NB4 (cell line): ENCODE measurements at places on chromosomes 12 and 14.

DNA sequence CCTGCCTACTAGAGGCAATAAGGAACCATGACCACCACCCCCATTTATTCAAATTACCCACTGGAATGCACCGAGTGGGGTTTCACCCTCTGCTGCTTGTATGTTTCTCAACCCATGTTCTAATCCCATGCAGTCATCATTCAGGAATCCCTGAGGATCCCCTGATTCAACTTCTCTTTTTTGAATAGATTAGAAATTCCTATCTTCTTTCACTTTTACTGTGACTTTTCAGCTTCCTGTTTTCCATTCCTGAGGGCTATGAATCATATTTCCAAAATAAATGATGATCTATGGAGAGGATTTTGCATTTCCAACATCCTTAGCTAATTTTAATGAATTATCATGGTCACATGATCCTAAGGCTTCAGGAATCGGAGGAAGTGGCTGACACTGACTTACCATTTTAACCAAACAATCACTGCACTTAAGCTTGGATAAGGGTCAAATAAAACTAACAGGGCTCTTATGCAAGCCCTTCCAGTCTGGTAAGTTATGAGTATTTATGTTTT is 19.4 kb upstream of the P2RX4 start:
- peak; percentile 56 for DNase-seq

GRCh38 chr14:74618078-74618952 is 6.3 kb upstream of the LTBP2 start:
- DNase-seq = peak; percentile 80

GRCh38 chr14:83975435-83975834 is 1554.5 kb upstream of the FLRT2 start:
- DNase-seq = no peak

- DNase-seq = no peak
Measured at GRCh38 chr12:1655225-1655788, 26.3 kb downstream of the WNT5B start.

DNA sequence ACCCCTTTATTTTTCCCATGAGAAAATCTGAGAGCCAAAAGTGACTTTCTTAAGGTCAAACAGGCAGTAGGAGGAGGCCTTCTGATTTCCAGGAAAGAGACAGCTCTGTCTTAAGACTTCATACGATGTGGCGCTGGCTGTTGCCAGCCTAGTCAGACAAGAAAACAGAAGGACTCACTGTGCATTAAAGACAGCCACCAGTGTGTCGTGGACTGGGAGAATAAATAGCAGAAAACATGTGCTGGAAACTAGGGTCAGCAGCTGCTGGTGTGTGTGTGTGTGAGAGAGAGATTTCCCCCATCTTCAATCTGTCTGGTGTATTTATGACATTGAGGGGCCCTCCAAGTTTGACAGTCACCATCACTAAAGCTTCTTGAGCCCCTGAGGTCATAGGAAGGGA is 708.6 kb upstream of the TMEM132C start:
- DNase-seq = no peak

DNA sequence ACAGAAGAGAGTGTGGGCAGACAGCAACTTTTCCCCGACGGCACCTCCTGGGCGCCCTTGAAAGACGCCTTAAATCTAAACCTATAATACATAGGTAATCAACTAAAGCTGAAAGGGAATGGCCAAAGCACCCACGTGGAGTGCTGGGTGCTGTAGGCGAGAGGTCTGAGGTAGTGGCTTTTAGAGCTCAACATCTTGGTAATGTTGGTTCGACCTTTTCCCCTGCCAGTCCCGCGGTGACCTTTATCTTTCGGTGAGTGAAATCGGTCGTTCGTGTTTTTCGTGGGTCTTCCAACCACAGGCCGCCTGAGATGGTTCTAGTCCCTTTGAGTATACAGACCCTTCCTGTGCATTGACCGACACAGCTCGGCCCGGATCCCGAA is 9.1 kb downstream of the OR6S1 start:
- peak; percentile 50 for DNase-seq

GRCh38 chr12:115251727-115252126 is 567.8 kb upstream of the TBX3 start:
- DNase-seq = no peak

DNA sequence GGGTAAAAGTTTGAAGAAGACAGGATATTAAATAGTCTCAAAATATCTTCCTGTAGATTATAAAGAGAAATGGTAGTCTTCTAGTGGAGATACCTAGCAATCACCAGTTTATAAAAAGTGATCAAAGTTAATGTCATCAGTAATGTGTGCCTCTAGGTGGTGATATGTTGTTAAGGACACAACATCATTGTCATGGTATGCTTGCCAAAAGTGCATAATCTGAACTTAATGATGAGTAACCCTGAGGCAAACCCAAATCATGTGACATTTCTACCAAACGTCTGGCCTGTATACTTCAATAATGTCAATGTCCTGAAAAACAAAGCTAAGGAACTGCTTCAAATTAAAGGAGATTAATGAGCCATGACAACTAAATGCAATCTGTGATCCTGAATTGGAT is 214.7 kb downstream of the PHLDA1 start:
- DNase-seq = peak; percentile 47

DNA sequence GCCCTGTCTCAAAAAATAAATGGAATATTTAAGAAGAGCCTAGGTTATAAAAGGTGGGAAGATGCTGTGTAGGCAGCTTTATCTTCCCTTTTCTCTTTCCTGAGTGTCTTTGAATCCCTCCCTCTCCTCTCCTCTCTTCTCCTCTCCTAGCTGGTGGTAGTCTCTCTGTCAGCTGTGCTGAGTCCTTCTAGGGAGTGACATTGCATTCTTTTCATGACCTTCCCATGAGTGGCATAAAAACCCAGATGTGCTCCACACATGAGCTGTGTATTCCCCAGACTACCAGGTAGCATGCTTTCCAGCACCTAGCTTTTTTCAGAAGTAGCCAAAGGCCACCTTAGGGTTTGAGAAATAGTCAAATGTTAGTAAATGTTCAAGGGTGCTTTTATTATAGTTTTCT is 23.6 kb downstream of the SAMD4A start:
- DNase-seq = no peak

DNA sequence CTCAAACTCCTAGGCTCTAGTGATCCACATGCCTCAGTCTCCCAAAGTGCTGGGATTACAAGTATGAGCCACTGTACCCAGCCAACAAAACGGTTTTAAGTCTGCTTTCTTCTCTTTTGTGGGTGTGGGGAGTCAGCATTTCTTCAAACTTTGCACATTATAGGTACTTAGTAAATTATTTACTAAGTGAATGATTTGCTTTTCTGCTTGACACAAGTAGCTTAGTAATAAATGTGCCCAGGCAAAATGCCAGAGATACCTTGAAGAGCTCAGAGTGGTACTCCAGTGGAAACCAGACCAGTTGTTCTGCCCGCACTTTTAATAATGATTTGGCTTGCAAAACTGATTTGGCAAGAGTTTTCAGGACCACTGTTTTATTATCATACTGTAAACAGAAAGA is 15.0 kb downstream of the DEPDC4 start:
- no peak for DNase-seq

DNA sequence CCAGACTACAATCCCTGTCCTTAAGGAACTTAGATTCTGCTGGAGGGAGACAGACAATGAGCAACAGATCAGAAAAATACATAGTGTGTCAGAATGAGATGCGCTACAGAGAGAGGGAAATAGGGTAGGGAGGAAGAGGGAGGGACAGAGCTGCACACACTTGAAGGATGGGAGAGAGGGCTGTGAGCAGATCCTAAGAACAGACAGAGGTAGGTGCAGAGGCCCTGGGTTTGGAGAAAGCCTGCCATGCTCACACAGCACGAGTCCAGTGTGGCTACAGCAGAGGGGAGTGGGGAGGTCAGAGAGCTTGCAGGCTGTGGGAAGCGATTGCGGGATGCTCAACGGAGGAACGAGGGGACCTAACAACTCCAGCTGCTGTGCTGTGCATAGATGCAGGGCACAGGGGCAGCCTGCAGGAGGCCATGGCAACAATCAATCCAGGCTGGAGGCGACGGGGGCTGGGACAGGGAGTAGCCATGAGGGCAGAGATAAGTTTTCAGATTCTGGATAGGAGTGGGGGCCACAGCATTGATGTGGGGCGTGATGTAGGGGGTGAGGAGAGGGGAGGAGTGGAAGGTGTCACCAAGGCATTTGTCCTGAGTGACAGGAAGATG is 20.7 kb downstream of the FAIM2 start:
- DNase-seq = no peak

- peak; percentile 58 for DNase-seq
Measured at GRCh38 chr14:63388766-63389431, 70.2 kb upstream of the GPHB5 start.

DNA sequence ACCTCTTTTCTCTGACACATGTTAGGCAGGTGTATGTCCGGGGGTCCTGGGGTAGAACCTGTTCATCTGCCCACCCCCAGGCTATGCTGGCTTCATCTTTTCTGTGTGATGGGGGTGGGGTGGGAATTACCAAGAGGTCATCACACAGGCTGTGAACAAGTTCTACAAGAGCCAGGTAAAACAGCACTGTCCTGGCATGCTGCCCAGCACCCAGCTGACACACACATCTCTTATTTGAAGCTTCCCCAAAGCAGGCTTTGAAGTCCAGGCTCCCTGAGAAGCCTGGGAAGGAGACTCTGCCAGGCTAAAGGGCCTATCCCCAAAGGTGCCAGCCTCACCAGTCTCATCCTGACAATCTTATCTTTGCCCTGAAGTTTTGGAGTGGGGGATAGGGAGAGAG is 141.1 kb downstream of the ALG10 start:
- no peak for DNase-seq

DNA sequence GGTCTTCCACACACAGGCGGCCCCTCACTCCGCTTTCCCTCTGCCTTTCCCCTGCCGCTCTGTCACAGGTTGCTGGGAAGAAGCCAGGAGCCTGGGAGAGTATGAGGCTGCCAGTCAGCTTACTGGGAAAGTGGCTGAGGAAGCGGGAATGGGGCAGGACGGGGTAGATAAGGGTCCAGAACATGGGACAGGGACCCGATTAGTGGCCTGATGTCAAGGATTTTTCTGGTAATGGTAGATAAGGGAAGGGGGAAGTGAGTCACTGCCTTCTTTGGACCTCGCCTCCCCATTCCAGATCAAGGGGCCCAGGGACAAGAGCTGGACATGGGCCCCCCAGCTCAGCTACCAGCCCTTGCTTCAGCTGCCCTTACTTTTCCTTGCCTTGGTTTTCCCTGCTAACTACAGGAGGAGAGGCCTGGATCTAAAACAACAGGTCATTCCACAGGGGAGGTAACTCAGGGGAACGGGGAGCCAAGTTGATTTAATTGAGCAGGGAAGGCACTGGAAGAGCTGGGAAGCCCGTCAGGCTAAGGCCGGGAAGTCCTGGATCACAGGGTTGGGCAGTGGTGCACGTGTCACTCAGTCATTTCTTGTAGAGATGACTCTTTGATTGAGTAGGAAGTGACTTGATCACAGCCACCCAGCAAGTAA is 3.5 kb upstream of the LPAR5 start:
- DNase-seq = no peak

DNA sequence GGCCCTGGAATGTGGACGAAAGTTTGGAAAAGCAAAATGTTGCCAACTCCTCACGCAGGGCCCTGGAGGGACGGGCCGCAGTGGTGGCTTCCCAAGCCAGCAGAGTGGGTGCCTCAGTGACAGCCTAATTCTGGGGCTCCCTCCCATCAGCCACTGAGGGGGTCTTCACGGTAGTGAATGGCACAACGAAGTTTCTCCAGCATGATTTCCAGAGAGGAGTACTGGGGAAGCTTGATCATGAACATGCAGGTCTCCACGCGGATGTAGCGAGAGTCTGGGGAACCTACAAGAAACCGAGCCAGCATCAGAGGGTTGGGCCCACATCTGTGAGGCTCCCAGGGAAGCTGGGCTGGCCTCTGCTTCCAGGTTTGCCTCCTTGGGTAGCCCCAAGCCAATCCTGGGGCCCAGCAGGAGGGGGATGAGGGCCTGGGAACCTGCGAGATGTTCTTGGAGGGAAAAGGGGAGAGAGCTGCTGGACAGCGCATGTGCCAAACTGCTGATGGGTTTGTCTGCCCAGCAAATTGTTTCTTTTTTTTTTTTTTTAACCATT is 37.0 kb downstream of the TRAFD1 start:
- no peak for DNase-seq

DNA sequence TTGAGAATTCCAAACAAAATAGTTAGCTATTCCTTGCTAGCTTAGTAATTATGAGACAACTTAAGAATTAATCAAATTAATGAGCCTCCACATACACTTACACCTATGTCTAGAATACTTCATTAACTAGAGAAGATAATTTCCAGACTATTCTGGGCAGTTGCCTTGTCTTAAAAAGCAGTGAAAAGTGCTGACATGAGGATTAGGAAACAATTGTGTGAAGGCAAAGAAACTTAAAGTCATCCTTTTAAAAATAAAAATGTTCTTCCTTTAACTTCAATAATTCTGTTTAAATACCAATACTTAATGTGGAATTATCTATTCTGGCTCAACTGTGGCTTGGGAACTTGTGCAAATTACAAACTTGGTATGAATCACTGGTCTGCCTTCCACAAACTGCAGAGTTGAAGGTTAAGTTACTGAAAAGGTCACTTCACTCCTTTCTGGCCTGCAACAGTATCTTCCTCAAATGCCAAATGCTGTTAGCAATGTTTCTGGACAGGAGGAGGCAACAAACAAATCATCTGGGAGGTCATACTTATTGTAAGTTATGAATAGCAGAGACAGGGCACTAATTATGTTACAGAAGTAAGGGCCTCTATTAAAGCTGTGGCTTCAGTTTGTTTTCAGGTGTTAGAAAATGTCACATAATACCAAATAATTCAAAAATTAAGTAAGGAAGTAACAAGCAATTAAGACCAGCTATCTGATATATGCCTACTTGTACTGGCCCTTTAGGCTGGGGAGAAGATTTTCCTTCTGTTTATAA is 19.2 kb downstream of the PPTC7 start:
- DNase-seq = peak; percentile 72

GRCh38 chr12:78441737-78442453 is 422.7 kb upstream of the SYT1 start:
- no peak for DNase-seq

DNA sequence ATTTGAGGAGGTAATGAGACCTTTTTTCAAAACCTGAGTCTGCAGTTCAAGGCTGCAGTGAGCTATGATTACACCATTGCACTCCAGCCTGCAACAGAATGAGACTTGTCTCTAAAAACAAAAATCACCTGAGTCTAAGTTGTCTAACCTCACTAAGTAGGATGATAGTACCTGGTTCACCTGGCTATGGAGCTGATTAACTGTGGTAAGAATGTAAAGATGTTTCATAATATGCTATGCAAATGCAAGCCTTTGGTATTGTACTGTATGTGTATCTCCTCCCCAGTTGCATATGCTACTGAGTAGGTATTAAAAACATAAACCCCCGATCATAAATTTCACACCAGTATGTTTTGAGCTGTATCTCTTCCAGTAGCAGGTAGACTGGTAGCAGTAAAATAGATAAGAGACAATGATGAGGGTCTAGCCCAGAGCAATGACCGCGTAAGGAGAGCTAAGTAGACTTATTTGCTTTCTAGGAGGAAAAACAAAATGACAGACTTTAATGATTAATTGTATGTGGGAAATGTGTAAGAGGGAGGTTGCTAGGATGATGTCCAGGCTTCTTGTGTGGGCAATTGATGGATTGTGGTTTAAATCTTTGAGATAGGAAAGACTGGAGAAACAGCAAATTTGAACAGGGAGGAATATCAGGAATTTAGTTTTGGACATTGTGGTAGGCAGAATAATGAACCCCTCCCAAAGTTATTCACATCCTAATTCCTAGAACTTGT is 41.6 kb upstream of the EGLN3 start:
- DNase-seq = no peak

GRCh38 chr14:31858868-31859267 is 218.2 kb upstream of the ARHGAP5 start:
- no peak for DNase-seq

GRCh38 chr12:87967871-87968270 is 61.3 kb downstream of the C12orf50 start:
- no peak for DNase-seq

- DNase-seq = peak; percentile 19
Measured at GRCh38 chr14:65462411-65462810, 49.9 kb downstream of the FUT8 start.
